ENCODE measurements at places on chromosomes 13 and 19.

DNA sequence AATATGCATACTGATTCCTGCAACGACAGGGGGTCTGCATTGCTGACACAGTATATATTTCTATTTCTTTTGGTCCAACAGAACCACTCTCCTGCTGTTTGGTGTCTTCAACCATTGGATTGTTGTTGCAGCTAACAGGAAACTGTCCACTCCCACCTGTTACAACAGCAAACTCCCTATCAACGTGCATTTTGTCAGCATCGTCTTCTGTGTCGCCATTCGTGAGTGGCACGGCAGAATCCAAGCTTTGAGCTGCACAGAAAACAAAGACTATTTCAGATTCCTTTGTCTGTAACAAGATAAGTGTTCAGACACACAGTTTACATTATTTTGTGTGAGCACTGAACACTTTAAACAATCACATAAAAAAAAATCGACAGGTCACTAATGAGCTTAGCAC lies 31.3 kb downstream of the ANKRD10 start:
- no peak for DNase-seq

DNA sequence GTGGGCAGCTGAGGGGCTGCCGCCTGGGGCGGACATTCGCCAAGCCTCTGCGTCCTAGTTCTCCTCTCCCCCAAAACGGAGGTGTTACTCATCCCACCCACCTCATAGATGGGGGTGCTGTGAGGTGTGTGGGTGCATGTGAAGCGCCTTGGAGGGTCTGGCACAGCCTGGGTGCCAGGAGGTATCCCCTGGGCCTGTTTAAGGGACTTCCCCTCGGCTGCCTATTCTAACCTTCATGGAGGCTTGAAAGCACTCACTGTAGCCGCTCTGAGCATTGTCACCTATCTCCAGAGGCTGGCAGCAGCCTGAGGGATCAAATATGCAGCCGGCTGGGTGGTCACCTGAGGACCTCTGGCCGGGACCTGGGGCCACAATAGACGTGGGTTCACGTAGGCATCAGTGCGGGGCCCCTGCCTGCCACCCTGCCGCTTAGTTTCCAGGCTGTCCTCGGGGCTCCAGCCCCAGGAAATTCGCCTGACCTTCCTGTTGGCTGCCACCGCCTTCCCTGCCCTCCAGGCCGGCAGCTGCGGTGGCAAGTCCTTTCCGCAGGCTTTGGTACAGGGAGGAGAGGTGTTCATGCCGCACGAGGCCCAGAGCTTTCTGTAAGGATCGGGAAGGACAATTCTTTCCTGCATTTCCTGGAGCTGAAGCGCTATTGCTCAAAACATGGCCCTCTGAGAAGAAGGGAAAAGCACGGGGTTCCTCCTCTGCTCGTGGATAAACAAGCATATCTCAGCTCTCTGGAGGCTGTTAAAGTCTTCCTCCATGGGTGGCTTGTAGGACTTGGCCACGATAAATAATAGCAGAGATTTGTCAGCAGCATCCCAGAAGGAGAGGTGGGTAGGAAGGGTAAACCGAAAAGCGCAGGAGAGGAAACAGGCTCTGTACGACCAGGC lies 4.6 kb downstream of the COL4A2 start:
- DNase-seq, result no peak

GRCh38 chr13:44280456-44280855 lies 93.2 kb upstream of the SERP2 start:
- no peak for DNase-seq

DNA sequence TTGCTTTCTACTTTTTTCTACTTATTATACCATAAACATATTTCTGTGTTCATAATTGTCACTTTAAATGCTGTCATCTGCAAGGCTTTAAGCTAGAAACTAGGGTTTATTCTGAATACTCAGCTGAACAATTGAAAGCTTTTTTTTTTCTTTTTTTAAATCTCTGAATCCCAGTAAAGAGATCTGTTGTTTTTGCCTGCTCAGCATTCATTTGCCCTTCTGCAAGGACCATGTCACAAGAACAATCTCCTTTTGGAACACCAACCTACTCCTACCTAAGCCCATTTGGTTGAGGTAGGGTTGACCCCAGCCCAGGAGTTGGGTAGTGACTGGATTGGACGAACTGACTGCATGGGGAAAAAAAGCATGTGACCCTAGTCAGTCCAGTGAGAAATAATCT lies 92.6 kb downstream of the MZT1 start:
- no peak for DNase-seq

DNA sequence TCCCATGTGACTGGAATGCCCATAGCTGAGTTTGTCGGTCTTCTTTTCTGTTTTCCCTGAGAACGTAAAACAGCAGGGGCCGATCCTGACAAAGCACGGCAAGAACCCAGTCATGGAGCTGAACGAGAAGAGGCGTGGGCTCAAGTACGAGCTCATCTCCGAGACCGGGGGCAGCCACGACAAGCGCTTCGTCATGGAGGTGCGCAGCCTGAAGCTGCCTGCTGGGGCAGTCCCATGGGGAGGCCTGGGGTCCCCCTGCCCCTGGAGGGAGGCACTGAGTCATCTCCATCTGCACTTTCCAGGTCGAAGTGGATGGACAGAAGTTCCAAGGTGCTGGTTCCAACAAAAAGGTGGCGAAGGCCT lies 18.2 kb upstream of the QTRT1 start:
- DNase-seq, result no peak

GRCh38 chr13:28320884-28321574 lies 173.9 kb downstream of the FLT1 start:
- no peak for DNase-seq

DNA sequence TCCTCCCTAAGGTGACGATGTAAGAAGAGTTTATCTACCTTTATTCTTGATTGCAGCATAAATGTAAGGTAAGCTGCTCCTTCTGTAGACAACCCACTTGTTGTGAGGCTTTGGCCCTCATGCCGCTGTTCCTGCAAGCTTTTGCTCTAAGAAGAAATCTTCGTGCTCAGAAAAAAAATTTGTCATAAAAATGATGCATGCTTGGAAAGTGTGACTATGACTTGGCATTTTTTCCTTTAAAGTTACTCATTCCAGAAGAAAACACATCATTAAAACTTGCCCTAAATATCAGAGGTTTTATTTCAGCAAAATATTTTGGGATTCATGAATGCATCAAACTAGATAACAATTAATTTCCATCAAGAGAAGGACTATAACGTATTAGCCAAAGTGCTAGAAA lies 39.8 kb downstream of the KCTD12 start:
- DNase-seq, result no peak
